ENCODE measurements at places on chromosomes 13 and 19.

DNA sequence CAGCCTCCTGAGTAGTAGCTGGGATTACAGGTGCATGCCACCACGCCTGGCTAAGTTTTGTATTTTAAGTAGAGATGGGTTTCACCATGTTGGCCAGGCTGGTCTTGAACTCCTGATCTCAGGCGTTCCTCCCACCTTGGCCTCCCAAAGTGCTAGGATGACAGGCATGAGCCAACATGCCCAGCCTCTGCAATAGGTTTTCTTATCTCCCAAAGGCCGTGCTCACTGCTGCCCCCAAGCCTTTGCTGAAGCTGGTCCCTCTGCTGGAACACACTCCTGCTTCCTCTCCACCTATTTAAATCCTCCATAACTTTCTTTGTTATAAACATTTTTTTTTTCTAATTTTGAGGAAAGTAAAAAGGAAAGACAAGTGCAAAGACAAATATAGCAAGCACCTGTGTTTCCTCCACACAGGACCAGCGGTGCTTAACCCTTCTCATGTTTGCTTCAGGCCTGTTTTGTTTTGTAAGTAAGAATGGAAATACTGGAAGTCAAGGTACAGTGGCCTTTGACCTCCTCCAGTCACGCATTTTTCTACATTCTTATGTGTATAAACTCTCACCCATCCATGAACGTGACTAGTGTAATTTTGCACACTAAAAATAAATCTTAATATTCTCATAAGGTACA is 14.5 kb upstream of the TNFAIP8L1 start:
- DNase-seq, result no peak

GRCh38 chr13:34833562-34834182 is 108.4 kb upstream of the NBEA start:
- no peak for DNase-seq

- no peak for DNase-seq
These were observed 185.3 kb downstream of the LHFPL6 start for GRCh38 chr13:39417643-39418042.

GRCh38 chr19:20165971-20166592 is 932 bp upstream of the ZNF486 start:
- DNase-seq, result no peak

All from AG04450 (cell line).